ENCODE measurements at places on chromosomes 1 and 21.

DNA sequence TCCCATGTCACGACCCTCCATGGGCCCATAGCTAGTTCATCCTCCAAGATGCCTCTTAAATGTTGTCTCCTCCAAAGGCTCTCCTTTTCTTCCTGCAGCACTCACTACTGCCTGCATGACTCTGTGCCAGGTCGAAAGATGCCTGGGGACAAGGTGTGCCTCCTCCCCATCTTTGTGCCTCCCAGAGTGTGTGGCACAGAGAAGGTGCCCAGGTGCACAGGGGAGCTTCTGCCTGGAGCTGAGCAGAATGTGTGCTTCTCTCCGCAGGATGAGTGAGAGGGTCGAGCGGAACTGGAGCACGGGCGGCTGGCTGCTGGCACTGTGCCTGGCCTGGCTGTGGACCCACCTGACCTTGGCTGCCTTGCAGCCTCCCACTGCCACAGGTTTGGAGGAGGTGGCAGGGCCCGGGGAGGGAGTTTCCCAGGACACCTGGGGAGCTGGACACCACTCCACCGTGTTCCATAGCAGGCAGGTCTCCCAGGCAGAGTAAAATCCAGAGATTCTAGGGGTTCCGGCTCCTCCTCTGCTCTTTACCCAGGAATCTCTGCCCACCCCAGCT, 6.9 kb upstream of the PPM1J start:
- DNase-seq: no peak

- DNase-seq: peak; percentile 84
Measured at GRCh38 chr1:172662464-172663109, 3.7 kb downstream of the FASLG start.

GRCh38 chr1:79322511-79323027, 316.0 kb upstream of the ADGRL4 start:
- no peak for DNase-seq

DNA sequence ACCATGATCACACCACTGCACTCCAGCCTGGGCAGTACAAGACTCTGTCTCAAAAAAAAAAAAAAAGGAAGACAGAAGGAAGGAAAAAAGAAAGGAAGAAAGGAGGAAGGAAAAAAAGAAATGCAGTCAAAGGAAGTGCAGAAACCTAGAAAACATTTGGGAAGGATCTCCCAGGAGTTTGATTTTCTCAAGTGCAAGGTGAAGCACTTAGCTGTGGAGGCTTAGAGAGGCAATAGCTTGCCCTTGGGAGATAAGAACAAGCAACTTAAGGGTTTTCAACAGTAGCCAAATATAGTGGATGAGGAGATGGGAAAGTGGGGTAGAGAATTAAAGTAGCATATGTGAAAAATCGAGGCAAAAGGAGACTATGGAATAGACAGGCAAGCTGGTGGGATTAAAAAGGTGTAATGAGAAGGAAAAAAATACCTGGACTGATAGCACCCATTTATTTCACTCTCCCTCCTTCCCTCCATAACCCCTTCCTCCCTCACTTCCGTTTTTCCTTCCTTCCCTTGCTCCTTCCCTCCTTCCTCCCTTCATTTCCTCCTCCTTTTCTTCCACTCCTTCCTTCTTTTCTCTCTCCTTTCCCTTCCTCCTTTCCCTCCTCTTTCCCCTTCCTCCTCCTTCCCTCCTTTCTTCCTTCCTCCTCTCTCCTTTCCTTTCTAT, 6.8 kb upstream of the FAM89A start:
- no peak for DNase-seq

All from activated CD8-positive, alpha-beta memory T cell treated with anti-CD3 and anti-CD28 coated beads for 4 hours (primary cell).